ENCODE measurements at places on chromosomes 5 and 9. TPM values are rescaled to one million over a fixed set of nuclear protein-coding genes. Genes with fewer than 3 reads are reported as not detected.

DNA sequence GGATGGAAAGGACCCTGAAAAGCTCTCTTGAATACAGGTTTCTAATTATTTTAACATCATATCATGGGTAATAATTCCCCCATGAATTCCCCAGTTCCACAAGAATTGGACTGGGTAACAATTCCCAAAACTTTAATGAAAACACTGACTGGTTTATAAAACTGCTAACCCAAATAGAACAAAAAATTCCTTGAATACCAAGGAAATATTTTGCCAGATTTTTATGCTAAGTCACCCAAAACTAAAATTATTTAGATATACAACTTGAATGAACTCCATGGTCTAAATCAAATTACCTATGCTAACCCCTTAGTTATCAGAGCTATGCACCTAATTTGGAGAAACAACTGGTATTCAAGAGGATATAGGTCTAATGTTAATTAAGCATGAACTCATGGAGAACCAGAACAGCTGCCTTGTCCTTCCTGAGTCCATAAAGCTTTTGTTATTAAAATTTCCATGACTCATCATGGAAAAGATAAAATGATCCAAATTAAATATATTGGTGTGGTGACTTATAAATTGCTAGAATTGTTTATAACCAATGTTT is 164.9 kb upstream of the TUT7 start:
- DNase-seq = no peak

DNA sequence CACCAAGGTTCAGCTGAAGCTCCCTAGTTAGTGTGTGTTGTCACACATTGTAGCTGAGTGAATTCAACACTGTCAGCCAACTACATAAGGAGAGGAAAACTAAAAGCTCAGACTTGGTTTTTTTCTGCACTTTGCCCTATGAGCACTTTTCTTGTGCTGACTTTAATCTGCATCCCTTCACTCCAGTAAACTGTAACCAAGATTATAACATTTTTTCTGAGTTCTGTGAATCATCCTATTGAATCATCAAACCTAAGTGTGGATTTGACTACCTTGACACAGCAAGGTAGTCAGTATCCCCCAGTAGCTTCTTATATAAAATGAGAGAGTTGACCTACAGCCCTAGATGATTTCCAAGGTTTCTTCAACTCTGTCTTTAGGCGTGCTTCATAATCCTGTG is 325.0 kb downstream of the AGTPBP1 start:
- DNase-seq = no peak

SLC25A48 gene
- not detected for total RNA-seq

AK8 gene
- not detected for total RNA-seq

RANBP17 gene
- not detected for total RNA-seq
